ENCODE measurements at places on chromosomes 11 and 22. TPM values are rescaled to one million over a fixed set of nuclear protein-coding genes. Genes with fewer than 3 reads are reported as not detected.

The PGA4 gene
- total RNA-seq = 4.7 TPM

The VWCE gene
- total RNA-seq = 2.3 TPM

GRCh38 chr22:17407643-17408042 lies 38.4 kb downstream of the CECR2 start:
- DNase-seq = no peak

DNA sequence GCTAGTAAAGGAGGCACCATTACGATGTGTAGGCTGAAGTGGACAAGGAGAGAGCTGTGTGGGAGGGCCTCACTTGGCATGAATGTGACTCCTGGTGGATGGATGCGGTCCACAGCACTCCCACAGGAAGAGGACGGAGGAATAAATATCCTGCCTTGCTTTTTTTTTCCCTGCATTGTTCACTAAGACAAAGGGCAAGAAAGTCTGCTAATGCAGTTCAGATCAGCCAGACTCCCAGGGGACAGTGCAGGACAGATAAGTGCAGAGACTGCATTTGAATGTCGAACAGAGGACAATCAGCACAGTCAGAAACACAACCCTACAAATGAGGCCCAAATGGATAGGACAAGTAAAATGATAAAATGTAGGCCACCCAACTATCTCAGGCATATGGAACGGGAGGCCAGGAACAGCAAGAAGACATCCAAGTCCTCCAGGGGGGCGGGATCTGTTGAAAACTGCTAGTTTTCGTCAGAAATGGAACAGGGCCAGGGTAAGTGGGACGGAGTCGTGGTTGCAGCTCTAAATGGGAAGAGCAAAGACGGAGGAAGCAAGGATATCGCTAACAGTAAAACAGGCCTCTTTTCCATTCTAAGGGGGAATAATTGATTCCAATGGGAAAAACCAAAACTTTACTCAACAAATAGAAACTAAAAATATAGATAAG lies 25.2 kb upstream of the OR8B8 start:
- DNase-seq = no peak

DNA sequence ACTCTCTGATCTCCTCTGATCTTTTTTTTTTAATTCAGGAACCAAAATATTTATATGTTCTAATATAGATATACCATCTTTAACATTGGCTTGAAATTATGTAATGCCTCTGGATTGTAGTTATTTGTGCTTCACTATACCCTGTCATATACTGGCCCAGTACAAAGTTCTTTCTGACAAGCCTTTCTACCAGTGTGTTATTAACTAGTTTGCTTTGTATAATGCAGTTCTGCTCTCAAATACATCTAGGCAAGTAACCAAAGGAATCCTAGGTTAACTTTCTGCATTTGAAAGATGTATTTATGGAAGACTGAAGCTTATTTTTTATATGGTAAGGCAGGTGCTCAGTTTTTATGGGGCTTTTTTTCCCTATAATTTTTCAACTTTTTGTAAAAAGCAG lies 36.1 kb downstream of the ARHGEF12 start:
- DNase-seq = no peak

The MS4A15 gene
- total RNA-seq = not detected

The ALDH3B2 gene
- not detected for total RNA-seq

The SCO2 gene
- total RNA-seq = 3.5 TPM

DNA sequence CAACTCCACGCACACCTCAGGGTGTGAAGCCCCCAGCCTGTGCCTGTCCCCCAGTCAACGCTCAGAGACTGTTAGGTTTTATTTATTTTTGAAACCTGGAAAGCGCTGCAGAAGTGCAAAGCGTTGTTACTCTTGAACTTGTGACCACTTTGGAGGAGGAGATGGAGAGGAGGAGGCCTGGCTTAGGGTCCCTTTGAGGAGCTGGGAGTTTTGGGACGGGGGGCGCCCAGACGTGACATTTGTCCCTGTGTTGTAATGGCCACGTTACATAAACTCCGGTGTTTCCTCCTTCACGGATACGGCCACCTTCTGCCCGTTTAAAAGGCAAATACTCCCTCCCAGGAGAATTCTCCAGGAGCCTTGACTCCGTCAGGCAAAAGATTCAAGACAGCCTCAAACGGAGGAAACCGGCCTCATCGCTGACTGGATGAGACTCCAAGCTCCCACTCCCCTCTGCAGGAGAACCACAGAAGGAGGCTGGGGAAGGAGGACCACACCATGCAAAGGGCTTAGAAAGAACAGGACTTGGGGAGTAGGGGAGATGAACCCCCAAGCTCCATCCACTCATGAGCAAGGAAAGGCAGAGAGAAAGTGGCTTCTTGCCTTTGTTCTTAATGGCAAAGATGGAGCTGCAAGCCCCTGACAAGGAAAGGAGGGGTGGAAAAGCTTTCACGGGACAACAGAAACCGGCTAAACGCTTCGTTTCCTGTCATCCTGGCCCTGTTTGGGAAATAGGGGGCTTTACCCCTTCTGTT lies 630 bp downstream of the PIK3IP1 start:
- DNase-seq = no peak

- no peak for DNase-seq
Measured at GRCh38 chr11:76601724-76602123, 68.8 kb downstream of the LRRC32 start.

The POU2AF1 gene
- total RNA-seq = not detected

The MB gene
- not detected for total RNA-seq

DNA sequence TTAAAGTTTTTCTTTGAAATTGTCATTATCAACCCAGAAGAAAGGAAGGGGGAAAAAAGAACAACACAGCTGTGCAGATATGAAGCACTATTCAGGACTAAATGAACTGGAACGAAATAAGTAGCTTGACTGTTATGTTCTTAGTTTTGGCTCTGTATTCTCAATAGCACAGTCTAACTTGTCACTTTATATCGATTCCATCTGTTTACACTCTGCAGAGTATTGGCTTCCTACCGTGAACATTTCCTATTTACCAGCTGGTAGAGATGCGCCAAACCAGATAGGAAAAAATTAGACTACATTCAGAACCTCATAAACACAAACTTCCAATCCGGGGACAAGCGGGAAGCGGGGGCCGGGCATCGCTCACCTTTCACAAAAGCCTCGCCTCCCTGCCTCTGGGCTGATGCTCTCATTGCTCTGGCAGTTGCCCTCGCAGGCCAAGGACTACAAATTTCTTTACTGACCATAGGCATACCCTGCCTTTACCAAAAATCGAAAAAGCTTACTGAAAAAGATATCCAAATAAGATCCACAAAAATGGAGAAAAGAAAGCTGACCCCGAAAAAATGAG lies 66.2 kb downstream of the EFCAB6 start:
- DNase-seq = no peak

DNA sequence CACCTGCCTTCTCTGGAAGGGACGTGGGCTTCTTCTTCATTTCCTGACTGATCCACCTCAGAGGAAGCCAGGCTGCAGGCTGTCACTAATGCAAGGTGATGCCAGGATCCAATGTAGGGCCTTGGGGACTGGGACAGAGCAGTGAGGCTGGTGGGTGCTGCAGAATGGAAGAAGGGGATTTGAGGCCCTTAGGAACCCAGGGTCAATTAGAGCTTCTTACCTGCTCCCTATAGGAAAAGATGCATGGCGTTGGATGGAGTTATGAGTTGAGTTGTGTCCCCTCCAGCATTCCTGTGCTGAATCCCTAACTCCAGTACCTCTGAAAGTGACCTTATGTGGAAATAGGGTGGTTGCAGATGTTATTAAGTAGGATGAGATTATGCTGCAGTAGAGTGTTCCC lies 190.4 kb downstream of the MIAT start:
- DNase-seq = no peak

DNA sequence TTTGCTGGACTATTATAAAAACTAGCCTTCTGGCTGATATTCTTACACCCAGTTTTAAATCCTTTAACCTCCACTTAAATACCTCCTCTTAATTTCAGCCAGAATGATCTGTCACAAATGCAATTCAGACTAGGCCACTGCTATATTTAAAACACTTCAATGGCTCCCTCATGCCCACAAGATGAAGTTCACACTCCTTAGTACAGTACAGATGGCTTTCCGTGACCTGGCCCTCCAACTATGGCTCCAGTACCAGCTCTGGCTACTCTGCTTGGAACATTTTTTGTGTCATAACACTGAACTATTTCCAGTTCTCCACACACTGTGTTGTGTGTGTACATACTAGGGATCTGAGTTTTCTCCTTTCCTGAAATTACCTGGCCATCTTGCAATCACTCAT lies 353.4 kb downstream of the SOX6 start:
- no peak for DNase-seq

GRCh38 chr11:85787809-85788760 lies 22.9 kb downstream of the SYTL2 start:
- no peak for DNase-seq

The APOL5 gene
- total RNA-seq = not detected

The OR10D3 gene
- total RNA-seq = not detected

The ATG16L2 gene
- total RNA-seq = 65.5 TPM

- no peak for DNase-seq
Measured at GRCh38 chr11:107824668-107825369, 33.8 kb downstream of the SLC35F2 start.

- DNase-seq = no peak
Measured at GRCh38 chr11:27721264-27722116, 21.2 kb upstream of the BDNF start.

GRCh38 chr11:77332259-77332658 lies 30.8 kb upstream of the GDPD4 start:
- no peak for DNase-seq

The ARHGAP20 gene
- total RNA-seq = 3.5 TPM

GRCh38 chr11:44868021-44868420 lies 82.7 kb downstream of the TP53I11 start:
- no peak for DNase-seq

DNA sequence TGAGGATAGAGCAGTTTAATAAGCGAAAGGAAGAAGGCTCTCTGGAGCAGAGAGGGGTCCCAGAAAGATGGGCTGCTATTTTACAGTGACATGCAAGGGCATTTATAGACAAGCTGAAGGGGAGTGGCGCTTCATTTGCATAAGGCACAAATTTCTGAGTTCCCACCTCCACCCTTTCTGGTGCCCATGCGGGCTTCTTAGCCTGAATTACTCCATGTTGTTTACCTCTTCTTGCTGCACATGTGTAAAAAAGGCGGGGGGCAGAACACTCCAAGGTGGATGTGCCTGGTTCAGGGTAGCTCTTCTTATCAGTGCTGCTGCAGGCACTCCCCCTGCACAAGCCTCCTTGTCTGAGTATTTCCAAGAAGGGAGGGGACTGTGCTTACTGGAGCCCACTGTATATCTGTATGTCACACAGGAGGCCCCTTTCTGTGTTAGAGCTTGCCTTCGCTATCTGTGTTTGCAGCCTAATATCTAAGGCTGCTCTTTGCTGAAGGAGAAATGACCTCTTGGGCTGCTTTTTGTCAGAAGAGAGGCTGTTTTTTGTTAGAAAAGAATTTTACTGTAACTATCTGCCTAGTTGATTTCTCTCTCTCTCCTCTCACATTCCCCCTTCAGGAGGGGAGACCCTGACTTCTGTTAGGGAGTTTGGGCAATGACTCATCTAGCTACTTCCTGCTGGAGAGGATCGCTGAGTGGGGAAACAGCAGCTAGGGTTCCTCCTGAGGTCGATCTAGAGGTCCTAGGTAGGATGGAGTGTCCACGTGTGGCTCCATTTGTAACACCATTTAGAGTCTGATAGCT lies 1057.0 kb upstream of the CNTN5 start:
- DNase-seq = no peak

The LRRC10B gene
- 3.0 TPM for total RNA-seq

DNA sequence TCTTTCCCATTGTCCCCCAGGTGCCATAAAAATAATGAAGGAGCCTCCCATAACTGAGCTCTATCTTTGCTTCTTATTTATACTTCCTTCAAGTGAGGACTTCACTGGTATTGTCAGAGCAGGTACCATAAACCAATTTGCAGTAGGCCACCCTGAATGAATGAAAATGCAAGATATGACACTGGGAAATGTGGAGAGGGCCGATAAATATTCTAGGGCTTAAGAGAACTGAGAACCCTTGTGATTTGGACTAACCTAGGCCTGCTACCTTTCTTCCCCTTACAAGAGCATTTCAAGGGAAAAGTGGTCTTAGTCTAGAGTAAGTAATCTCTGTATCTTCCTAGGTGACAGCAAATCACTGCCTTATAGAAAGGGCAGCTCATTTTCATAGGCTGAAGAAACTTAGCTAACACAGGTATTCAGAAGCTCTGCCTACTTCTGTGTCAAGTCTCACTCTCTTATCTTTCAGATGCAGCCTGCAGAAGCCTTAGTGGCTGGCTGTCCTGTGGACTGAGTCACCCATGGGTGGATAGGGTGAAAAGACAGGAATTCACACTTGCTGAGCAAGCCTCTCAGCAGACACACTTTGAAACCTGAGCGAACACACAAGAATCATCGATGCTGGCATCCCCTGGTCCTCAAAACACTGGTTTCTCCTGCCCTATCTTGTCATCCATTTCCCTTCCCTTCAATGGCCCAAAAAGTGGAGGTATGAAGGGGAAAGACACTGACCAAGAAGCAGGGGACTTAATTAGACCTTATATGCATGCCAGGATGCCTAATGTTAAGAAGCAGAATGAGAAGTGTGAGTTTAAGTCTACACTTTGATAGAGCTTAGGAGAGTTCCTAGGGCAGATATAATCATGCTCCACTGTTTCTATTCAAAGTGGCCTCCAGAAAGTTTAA lies 15.2 kb downstream of the NRIP3 start:
- no peak for DNase-seq

The UBQLN3 gene
- total RNA-seq = 1.5 TPM

The NLRP6 gene
- total RNA-seq = 6.6 TPM

DNA sequence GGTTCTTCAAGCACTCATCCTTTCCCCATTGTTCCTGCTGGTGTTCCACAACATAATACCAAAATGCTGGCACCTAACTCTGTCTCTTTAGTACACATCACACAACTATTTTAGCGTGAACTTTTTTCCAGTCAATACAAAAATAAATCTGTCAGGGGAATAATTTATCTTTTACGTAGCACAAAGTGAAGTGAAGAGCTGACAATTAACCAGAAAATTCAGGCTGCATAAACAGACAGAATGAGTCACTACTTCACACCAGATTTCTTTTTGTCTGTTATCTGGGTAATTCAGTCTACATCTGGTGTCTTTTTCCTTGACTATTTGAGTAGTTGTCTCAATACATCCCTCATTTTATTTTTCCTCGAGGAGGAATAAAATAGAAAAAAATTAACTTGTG lies 7.9 kb upstream of the ETS1 start:
- no peak for DNase-seq

DNA sequence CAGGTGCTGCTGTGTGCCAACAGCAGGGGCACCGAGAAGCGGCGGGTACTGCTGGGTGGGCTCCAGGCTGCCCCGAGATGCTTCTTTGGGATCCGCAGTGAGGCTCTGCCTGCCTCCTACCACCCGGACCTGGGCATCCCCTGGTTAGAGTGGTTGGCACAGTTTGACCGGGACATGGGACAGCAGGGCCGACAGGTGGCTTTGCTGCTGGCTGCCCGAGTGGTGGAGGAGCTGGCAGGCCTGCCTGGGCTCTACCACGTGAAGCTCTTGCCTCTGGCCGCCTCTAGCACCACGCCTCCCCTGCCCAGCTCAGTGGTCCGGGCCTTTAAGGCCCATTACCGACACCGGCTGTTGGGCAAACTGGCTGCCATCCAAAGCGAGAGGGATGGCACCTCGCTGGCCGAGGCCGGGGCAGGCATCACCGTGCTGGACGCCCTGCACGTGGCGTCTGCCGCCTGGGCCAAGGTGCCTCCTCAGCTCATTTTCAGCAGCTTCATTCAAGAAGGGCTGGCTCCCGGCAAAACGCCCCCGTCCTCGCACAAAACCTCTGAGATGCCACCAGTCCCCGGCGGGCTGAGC lies 1.9 kb downstream of the TIGD3 start:
- no peak for DNase-seq

The LMO1 gene
- total RNA-seq = not detected

Data from thoracic aorta (tissue), 2 donors.